IMR-90 (cell line): ENCODE measurements at places on chromosomes 1 and 21. TPM values are rescaled to one million over a fixed set of nuclear protein-coding genes. Genes with fewer than 3 reads are reported as not detected.

GRCh38 chr21:30227633-30228404, 11.9 kb upstream of the CLDN8 start:
- peak; percentile 5 for DNase-seq

- no peak for DNase-seq
Measured at GRCh38 chr1:216073793-216074595, 349.3 kb downstream of the USH2A start.

The AIRE gene
- total RNA-seq: not detected in 2 replicates

GRCh38 chr1:191889623-191890003, 268.6 kb upstream of the RGS18 start:
- no peak for DNase-seq

DNA sequence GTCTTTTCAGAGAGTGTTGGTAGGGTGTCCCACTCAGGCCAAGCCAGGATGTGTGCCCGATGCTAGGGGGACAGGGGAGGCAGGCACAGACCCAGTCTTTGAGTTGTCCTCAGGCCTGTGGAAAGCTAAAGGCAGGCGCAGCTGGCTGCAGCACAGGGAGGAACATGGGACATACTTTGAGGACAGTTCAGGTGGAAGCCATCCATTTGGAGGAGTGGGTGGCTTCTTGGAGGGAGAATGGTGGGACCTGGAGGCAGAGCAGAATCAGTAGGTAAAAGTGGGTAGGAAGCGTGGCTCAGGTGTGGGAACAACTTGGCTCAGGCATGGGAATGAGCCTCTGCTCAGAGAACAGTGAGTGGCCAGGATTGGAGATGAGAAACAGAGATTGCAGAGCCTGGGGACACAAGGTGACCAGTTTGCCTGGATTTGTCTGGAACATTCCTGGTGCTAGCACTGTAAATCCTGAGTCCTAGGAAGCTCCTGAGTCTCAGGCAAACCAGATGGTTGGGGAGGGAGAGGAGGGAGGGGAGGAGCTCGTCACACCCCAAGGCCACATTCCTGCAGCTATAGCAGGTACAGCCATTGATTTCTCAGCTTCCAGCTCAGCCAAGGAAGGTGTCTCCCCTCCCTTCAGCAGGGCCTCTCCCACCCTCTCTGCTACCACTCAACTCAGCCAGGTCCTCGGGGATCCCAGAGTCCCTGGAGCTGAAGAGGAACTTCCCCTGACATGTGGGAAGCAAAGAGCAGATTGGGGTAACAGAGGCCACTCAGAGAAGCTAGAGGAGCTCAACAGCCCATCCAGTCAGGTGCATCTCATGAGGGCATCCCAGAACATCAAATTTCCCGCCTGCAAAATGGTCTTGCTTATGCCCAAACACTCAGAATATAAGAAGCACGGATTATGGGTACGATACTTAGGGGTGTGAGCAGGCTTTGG, 65.2 kb upstream of the TINAGL1 start:
- no peak for DNase-seq

The HLCS gene
- total RNA-seq: 18.1 and 21.0 TPM in 2 replicates

DNA sequence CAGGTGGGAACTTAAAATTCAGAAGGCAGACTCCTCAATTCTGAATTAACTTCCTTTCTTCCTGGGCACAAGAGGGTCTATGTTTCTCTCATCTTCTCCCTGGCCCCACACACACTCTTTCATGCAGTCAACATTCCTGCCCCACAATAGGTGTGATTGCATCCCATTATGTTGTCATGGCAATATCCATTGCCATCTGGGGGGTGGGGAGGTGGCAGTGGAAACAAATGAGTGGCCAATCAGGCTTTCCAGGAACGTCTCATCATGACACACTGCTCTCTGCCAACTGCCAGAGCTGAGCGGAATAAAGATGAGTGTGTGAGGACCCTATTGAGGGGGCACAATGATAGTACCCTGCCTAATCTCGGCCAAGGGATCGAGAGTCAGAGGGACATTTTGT, 80.4 kb downstream of the KCND3 start:
- no peak for DNase-seq

The LCK gene
- total RNA-seq: not detected in 2 replicates

The PLA2G2F gene
- total RNA-seq: not detected in 2 replicates

- no peak for DNase-seq
Measured at GRCh38 chr1:40633523-40633922, 32.0 kb downstream of the RIMS3 start.

The S100A7A gene
- total RNA-seq: not detected in 2 replicates

DNA sequence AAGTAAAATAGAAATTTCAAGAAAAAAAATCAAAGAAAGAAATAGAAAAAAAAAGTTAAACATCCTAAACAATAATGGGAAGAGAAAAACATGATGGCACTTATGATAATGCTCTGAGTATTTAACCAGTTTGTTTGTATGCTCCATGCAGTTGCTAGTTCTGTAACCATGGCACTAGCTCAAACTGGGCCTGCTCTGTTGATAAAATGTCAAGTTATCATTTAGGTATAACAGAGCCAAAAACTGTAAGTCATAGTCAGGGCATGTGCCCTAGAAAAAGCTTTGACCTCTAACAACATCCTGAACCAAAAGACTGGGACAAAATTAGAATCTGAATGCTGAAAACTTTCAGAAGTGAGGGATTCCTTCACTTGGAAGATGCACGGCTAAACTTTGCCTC, 148.9 kb downstream of the KCNT2 start:
- DNase-seq: no peak

DNA sequence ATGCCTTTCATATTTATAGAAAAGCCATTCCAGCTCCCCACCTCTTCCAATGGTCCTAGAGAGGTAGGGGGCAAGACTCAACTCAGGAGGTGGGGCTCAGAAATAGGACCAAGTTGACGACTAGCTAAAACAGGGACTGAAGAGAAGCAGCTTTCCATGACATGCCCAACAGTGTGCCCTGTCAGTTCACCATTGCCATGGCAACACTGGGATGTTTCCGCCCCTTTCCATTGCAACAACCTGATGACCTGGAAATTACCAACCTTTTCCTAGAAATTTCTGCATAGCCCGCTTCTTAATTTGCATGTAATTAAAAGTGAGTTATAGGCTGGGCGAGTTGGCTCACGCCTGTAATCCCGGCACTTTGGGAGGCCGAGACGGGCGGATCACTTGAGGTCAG, 22.4 kb upstream of the INTS3 start:
- no peak for DNase-seq

DNA sequence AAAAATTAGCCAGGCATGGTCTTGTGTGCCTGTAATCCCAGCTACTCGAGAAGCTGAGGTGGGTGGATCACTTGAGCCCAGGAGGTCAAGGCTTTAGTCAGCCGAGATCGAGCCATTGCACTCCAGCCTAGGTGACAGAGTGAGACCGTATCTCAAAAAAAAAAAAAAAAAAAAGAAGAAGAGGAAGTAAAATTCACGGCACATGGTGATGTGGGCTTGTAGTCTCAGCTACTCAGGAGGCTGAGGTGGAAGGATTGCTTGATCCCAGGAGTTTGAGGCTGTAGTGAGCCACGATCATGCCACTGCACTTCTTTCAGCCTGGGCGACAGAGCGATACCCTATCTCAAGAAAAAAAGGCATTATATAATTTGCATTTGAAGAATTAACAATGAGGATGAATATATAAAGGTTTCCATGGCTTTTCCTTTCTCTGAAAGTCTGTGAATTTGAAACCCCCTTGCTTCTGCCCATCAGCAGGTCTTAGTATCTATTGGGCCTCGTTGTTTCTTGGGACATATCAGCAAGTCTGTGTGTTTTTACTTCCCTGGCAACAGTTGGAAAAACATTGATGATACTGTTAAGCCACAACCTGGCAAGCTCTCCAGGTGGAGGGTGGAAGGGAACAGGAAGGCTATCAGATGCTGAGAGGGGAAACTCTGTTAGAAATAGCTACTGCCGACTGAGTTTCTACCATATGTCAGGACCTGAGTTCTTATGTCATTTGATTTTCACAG, 4.6 kb upstream of the PLA2G2D start:
- DNase-seq: no peak

The PALMD gene
- 0.72 and 1.1 TPM in 2 replicates for total RNA-seq

DNA sequence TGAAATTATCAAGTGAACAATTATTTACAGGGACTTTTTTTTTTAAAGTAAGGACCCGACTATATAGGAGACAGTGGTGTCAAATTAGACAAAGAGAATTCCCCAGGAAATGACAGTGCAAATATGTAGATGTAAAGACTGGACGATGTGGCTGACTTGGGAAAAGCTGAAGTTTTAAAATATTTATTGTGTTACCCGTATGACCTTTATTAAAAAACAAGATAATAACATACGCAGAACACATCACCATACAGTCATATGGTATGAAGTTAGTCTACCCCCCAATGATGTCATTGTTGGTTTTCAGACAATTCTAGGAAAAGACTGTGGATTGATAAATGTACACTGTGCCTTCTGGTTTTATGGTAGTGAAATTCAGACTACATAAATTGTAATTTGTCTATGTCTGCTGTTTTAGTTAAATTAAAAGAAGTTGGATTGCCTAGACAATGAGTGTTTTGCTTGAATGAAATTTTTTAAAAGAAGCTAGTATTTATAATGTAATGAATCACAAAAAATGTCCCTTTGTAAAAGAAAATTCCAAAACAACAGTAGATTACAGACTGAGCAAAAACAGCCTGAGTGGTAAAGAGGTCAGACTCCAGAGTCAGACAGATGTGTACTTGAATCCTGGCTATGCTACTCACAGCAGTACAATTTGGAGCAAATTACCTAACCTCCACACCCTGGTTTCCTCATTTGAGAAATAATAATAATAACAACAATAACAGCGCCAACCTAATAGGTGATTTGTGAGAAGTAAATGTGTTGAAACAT, 15.5 kb upstream of the PDC start:
- peak; percentile 90 for DNase-seq

- DNase-seq: peak; percentile 12
Measured at GRCh38 chr1:13616234-13616633, 32.6 kb downstream of the PDPN start.

The PGLYRP3 gene
- total RNA-seq: not detected in 2 replicates

GRCh38 chr1:198373376-198373775, 167.1 kb downstream of the ATP6V1G3 start:
- peak; percentile 58 for DNase-seq

- DNase-seq: no peak
Measured at GRCh38 chr1:176193023-176193422, 14.1 kb downstream of the COP1 start.

- peak; percentile 53 for DNase-seq
Measured at GRCh38 chr1:83889707-83890106, 109.2 kb downstream of the TTLL7 start.

The GSTM1 gene
- total RNA-seq: not detected in 2 replicates

The LIPI gene
- total RNA-seq: not detected in 2 replicates

- peak; percentile 41 for DNase-seq
Measured at GRCh38 chr1:68470388-68470970, 20.7 kb upstream of the RPE65 start.

The EVA1C gene
- total RNA-seq: 0.72 and 0.83 TPM in 2 replicates

GRCh38 chr1:221683681-221684080, 58.2 kb downstream of the DUSP10 start:
- no peak for DNase-seq

DNA sequence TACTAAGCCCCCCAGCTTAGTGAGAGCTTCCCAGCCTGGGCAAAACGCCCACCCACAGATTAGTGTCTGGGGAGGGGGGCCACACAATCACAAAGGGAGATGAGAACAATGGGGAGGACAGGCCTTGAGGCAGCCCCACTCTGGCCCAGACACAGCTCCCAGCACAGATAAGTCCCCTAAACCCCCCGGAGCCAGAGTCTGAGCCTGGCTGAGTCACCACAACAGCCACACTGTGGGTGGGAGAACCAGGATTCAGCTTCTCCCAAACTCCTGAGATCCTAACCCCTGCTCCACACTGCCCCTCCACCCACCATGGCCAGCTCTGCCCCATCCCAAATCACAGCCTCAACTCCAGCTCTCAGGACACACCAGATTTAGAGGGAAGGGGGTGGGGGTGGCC, 4.2 kb downstream of the NECTIN4 start:
- no peak for DNase-seq

The LAD1 gene
- under 0.01 TPM in 1 of 2 replicates, not detected in the other for total RNA-seq

DNA sequence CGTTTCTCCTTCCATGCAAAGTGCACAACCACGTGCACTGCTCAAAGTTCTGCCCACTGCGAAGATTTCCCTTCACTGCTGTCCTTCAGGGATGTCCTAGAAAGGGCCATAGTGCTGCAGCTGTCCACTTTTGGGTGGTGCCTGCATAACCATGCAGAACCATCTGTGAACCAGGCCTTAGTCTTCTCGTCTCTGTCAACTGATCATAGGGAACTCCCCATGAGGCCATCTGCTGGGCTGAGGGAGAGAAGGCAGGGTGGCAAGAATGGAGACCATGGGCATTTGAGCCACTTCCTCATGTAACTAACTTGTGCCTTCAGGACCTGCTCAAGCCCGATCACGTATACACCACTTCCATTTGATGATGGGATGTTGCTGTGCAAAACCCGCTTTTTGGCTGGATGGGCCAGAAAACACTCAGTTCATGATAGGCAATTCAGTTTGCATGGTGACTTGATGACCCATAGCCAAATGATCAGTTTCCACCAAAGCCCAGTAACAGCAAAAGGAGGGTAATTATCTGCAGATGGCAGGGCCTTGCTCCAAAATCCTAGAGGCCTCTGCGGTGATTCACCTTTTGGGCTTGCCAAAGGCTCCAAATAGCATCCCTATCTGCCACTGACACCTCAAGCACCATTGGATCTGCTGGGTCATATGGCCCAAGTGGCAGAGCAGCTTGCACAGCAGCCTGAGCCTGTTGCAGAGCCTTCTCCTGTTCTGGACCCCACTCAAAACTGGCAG, 9.5 kb downstream of the ST6GALNAC5 start:
- DNase-seq: no peak

DNA sequence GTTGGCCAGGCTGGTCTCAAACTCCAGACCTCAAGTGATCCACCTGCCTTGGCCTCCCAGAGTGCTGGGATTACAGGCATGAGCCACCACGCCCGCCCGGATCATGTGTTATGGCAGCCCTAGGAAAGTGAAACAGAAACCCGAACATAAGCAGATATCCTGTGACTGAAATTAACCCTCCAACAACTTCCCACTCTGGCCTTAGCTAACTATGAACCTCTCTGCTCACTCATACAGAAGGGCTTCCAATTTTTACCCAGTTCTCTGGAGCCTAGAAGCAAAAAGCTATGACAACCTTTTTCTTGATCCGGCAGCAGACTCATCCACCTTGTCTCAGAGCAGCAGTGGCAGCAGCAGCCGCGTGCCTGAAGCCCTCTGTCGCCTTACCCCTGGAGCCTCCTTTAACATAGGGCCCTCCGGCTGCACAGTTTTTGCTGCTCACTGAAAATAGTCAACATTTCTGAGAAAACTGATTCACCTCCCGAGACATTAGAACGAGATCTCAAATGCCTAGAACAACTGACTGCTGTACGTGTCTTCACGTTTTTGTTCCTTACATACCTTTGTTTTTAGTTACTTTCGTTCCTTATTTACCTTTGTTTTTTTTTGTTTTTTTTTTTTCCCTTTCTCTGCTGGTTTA, 9.3 kb downstream of the CBR1 start:
- DNase-seq: no peak

- no peak for DNase-seq
Measured at GRCh38 chr21:30981403-30981802, 56.9 kb downstream of the KRTAP19-8 start.

The KIAA0040 gene
- under 0.01 and 0.18 TPM in 2 replicates for total RNA-seq

The SPRR2A gene
- total RNA-seq: not detected in 2 replicates
